Frontal cortex (tissue), 4 donors: ENCODE measurements at places on chromosomes 11 and 22.
A peak's percentile ranks its signal among the peaks of the same experiment; 100 is the strongest.

- DNase-seq, result no peak
These were observed 113.6 kb upstream of the MTMR2 start for GRCh38 chr11:96037405-96037949.

DNA sequence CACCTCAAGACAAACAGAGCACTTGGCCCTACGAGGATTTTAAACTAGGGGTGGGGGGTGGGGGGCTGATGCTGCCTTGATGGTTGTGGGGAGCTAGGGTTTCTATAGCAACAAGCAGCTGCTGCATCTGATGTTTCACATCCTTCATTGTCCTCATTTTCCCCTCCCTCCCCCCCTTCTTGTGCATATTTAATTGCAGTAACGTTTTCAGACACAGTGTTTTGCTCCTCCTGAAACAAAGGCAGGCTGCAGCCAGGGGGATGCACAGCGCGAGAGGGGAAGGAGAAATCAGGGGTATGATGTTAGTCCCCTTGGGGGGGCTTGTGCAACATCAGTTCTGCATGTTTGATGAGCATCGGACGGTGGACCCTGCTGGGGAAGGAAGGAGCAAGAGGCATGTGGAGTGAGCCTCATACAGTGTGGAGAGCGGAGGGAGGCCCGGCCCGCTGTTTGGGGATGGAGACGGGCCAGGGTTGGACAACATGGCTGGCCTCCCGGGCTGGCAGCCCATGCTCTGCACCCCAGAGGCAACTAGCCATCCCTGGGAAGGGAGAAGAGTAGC, 208.3 kb downstream of the CEP164 start:
- peak; percentile 49 for DNase-seq

GRCh38 chr22:27697888-27698287, 103.7 kb downstream of the MN1 start:
- no peak for DNase-seq

DNA sequence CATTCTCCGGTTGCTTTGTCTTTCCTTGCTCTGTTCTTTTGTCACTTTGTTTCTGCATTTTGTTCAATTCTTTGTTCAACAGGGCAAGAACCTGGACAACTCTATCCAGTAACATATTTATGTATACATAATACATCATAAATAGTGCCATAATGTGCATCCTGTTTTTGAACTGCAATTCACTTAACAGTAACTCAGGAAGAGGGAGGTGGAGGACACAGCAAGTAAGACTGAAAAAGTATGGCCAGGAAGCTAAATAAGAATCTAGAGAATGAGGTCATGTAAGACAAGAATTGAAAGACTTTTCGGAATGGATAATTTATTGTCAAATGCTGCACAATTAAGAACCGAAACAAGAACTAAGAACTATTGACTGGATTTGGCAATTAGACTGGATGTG, 29.2 kb upstream of the CHORDC1 start:
- no peak for DNase-seq

- no peak for DNase-seq
These were observed 25.1 kb downstream of the RGL4 start for GRCh38 chr22:23715806-23716375.

DNA sequence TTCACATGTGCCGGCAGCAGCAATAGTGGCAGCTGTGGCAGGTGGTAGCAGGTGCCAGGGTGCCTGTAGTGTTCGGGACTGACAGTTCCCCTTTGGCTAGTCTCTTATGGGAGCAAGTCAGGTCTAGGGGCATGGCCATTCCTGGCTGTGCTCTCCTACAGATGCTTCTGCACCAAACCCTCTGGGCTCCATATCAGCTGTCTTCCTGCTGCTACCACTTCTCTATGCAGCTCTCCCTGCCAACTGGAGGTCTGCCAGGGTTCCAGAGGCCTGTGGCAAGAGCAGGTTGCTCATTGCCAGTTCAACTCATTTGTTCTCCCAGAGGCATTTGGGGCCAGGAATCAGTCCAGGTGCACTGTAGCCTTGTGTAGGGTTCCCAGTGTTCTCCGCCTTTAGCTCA, 473.7 kb downstream of the JRKL start:
- DNase-seq, result no peak

GRCh38 chr22:43110444-43110926, at the start of gene BIK:
TSS of gene BIK (plus strand) at chr22:43110750. CDS start at chr22:43124023, 13,273 bp downstream.
- DNase-seq, result no peak

GRCh38 chr11:37503411-37504059, 905.5 kb upstream of the RAG2 start:
- no peak for DNase-seq

DNA sequence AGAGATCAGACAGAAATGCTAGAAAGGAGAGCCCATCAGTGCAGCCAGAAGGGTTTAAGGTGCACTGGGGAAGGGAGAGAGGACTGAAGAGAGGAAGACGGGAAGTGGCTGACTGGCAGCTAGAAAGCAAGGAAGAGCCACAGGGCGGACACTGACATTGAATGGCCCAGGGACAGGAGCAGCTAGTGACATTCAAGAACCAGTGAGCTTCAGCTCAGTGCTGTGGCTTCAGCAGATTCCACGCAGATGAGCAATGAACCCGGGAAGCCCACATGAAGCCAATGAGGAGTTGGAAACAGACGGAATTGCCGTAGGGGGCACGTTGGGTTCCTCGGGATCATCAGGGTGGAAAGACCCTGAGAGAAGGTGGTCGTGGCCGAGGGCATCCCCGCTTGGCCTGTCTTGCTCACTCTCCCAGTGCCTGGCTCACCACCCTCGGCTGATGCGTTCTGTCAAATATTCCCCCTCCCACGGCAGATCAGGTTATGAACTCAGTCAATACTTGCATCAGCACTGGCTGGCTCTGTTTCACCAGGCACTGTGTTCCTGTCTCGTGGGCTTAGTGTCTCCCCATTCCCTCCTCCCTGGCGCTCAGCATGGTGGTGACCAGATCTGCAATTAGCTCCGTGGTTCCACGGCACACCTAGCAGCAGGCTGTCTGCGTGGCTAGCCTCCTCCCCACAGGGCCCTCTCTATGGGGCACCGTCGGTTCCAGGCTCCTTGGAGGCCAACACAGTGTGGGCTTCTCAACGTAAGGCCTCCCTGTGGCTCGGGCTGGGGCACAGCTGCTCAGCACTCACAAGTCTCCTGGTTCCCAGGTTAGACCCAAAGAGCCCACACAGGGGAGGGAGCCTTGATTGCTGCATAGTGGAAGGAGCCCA, 145.5 kb downstream of the TRIM29 start:
- no peak for DNase-seq

GRCh38 chr11:60762851-60763691, 6.4 kb downstream of the MS4A15 start:
- no peak for DNase-seq
